ENCODE measurements at places on chromosomes 4 and X.

DNA sequence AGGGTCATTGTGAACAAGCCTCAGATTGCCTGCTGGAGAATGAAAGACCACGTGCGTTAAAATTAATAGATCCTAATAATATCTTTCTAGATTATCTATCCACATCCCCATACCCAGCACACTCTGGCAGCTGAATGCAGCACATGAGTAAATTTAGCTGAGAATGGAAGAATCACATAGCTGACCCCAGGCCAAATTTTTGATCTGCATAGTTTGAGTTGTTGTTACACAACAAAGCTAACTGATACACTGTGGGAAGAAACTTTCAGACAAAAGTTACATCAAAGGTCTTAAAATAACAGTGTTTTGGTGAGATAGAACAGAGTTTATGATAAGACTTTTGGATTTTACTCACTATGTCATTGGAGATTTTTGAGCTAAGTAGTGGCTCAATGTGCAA is 72.4 kb upstream of the ANXA10 start:
- no peak for DNase-seq

DNA sequence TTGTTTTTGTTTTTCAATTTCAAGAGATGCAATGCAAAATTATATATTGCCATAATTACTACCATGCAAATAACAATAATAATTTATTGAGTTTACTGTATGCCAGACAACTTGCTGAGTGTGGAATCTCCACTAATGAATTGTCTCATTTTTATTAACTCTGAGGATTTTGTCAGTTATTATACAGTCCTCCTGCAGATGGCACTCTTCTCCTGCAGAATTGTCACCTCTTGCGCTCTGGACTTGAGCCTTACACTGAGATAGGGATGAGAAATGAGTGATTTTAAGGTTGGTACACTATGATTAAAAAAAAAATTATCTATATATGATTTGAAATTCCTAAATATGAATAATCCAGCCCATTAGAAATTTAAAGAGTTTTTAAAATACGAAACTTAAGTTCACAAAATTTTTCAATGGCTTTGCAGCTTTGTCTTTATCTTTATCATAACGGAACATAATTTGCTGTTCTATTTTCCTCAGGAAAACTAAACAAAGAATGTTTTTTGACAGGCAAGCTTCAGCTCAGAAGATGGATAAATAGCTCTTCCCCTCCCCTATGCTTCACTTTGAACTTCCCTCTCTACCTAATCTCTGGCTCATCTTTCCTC is 12.7 kb upstream of the PAQR3 start:
- no peak for DNase-seq

- DNase-seq: no peak
Observed at GRCh38 chr4:70504733-70505132, 13.6 kb upstream of the AMTN start.

DNA sequence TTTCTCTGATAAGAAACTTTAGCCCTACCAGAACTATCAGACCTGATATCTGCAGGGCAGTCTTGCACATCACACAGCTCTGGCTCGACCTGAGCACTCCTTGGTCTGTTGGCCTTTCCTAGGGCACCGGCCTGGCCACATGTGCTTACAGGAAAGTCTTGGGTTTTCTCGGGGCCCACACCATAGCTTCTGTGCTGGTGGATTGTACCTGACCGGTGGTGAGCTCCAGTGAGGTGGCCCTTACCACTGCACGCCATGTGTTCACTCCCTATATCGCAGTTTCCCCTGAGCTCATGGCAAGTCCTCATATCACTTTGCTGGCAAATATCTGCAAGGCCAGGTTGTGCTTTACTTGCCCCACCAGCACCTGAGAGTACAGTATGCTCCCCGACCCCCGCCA is 2637.4 kb downstream of the ARAP2 start:
- DNase-seq: no peak

DNA sequence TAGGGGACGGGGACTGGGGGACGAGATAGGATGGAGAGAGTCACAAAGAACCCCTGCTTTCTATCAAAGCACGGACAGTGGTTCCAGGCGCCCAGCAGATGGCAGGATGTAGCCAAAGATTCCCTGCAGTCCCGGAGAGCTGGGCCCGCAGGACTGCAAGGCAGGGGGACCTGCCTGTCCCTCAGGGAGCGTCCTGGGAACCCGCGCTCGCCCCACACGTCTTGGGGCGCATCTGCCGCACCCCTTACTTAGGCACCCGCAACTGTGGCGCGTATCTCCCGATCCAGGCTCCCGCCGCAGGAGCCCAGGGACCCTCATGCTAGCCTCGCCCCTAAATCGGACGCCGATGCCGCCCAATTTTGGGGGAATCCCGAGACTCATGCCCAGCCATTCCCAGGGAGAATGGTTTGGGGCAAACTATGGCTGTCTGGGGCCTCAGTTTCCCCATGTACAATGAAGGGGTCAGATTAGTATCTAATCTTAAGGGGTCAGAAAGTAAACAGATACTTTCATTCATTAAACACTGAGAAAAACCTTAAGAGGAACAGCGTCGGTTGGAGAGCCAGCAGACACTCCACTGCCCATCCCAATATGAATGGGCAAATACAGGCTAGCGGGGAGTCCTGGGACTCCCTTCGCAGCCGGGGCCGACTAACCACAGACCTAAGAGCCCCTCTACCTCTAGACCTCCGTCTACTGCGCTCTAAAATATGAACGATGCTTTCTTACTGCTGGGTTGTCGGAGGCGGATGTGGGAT is 581 bp upstream of the STK32B start:
- no peak for DNase-seq

DNA sequence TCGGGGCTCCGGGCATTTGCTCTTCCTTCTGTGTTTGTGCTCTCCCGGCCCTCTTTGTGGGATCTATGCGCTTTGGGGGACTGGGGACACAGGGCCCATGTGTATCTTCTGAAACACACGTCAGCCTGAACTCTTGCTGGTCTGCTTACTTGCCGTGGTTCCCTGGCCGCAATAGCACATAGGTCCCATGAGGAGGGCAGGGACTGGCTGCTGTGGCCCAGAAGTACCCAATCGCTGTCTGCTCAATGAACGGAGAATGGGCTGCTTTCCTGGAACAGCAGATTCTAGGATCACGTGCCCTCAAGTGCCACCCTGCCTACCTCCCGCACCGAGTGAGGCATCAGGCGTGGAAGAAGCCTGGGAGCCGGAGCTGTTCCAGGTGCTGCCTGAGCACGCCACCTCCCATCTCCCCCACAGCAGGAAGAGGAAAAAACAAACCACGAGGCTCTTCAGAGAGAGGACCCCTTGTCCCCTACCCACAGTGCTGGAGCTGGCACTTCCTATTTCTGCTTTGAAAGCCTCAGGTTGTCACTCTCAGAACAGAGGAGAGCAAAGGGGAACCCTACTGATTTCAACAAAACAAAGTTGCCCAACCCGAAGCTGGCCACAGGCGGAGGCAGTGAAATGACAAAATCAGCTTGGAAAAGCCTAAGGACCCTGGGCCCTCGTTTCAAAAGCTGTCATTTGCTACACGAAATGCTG is 3.8 kb downstream of the G6PD start:
- DNase-seq: no peak

- peak; percentile 79 for DNase-seq
Observed at GRCh38 chr4:40924096-40924792, 174.5 kb downstream of the NSUN7 start.

- DNase-seq: no peak
Observed at GRCh38 chr4:101236097-101236496, 111.2 kb downstream of the PPP3CA start.

- DNase-seq: no peak
Observed at GRCh38 chr4:156298230-156298629, 344.6 kb upstream of the CTSO start.

DNA sequence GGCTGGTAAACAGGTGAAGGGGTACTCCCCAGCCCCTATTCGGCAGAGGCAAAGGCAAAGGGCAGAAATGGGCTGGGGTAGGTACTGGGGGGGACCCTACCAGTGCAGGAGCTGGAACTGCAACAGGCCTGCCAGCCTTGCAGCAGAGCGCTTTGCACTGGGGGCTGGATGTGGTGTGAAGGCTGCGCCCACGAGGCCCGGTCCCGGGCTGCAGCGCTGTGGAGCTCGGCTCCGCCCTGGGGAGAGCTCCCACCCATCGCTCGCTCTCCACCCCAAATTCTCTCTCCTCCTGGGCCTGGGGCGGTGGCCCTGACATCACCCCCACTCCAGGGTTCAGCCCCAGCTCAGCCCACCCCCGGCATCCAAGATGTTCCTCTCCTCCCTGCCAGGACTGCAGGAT is 24.2 kb downstream of the IQSEC2 start:
- DNase-seq: no peak

- no peak for DNase-seq
Observed at GRCh38 chrX:107522901-107523300, 73.4 kb downstream of the FRMPD3 start.

DNA sequence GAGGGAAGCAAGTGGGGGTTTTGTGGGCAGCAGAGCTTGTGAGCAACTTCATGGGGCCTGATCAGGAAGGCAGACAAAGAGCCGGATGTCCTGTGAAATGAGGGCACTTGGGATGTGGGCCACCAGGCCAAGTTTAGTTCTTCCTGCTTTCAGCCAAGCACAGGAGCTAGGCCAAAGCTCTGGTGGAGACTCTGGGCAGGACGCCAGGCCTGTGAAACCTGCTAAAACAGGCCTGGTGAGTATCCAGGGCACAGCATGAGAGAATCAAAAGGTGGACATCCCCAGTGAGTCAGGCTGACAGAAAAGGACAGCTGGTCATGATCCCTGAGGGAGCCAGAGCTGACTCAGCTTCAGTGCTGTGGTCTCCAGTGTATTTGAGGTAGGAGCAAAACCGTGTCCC is 95.7 kb downstream of the NPNT start:
- DNase-seq: no peak

DNA sequence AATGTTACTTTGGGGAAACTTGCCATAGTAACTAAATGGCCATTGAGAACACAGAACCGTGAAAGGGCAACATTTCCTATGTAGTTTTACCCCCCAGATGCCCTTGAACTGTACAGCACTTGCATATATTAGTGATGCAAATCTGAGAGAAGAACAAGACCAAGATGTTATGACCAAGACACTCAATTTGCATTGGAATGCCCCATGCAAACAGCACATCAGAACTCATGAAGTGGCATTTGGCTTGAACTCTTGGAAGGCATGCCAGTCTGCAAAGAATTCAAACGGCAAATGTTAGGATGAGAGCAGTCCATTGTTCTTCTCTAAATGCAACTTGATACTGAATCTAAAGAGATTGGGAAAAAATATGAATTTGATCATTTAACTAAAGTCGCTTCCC is 139.4 kb upstream of the CXorf66 start:
- DNase-seq: no peak

- no peak for DNase-seq
Observed at GRCh38 chr4:76690906-76691275, 207.1 kb downstream of the SOWAHB start.

- no peak for DNase-seq
Observed at GRCh38 chr4:109432203-109432602, 1.4 kb upstream of the SEC24B start.

DNA sequence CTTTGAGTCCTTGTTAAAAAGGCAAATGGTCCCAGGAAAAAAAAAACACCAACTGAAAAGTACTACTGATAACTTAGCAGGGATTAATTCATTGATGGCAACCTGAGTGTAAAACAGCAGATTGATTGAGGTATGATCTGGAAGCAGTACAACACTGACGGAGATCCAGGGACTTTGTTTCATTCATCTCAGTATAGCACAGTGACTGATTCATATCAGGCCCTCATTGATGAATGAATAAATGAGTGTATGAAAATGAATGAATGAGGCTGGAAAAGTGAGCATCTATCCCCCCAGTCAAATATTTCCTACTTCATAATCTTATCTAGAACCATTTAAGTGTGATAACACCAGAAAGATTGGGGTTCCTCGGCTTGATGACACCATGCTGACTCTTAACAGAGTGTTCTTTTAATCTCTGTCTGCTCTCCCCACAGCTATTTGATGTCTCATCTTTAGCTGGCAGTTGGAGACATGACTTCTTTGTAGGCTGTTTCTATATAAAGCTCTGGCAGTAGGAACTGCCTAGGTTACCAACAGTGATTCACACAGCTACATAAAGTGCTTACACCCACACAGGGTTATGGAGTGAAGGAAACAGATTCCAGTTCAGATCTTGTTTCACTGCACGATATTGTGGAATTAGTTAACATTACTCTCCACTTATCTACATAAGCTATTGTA is 18.6 kb upstream of the RNF128 start:
- DNase-seq: no peak

- DNase-seq: no peak
Observed at GRCh38 chrX:81259020-81259713, 57.3 kb downstream of the SH3BGRL start.

DNA sequence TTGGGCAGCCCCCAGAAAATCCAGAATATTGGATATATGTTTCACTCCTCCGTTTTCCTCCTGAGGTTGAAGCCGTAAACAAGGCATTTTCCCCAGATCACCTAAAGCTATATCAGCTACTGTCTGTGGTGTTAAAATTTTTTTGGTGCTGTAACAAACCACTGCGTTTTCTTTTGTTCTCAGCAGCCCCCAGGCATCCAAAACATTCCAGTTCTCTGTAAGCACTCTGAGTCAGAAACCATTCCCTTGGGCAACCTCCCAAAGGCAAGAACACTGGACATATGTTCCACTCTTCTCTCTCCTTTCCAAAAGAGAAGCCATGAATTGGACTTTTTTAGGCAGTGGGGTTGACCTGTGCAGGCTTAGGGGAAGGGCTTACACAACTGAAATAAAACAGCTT is 310.9 kb downstream of the MID1IP1 start:
- DNase-seq: no peak

DNA sequence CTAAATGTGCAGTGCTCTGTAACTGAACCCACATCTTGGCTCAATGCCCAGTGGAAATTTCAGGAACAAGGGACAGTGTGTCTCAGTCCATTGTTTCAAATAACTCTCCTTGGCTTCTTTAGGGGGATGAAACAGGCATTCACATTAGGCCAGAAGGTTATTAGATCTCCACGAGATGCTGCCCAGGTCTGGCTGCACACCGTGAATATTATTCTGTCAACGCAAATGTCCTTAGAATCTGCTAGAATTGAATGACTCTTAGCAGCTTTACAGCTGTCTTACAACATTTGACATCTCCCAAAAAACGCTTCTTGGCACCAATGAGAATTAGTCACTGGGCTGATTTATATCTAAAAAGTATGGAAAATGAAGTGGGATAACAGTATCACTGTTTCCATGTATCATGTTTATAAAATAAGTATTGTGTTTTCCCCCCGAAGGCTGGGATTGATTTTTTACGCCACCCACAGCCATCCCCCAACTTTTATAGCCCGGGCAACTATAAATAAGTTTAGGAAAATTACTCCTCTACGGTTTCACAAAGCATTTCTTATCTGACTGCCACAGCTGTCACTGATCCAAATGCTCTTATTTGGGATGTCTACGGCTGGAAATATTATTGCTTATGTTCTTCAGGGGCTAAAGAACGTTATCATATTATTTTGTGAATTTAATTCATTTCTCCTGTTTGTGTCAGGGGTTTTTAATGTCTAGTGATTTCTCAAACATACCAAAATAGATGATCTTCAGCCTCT is 559.7 kb upstream of the FAT1 start:
- no peak for DNase-seq

DNA sequence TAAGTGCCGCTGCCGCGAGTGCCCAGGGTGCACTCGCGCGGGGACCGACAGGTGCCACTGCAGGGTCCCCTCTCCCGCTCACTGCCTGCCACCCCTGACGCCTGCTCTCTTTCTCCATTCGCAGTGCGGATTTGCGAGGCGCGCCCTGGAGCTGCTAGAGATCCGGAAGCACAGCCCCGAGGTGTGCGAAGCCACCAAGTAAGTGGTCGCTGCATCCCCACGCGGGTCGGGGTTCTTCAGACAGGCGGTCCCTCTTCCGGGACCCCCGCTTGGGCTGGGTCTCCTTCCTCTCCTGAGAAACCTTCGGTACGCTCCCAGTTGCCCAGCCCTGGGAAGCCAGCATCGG is 547 bp downstream of the GUCY1A1 start:
- no peak for DNase-seq

- no peak for DNase-seq
Observed at GRCh38 chr4:148273501-148273986, 168.7 kb downstream of the NR3C2 start.

Data from stimulated activated CD4-positive, alpha-beta T cell treated with anti-CD3 and anti-CD28 coated beads, Interleukin-1b, Interleukin-23, amount 100 ng/mL, for 24 hours (primary cell).